ENCODE measurements at places on chromosomes 12 and 14. TPM values are rescaled to one million over a fixed set of nuclear protein-coding genes. Genes with fewer than 3 reads are reported as not detected.

The TAS2R9 gene
- not detected for total RNA-seq

The ARHGEF40 gene
- total RNA-seq, result 0.23 TPM

DNA sequence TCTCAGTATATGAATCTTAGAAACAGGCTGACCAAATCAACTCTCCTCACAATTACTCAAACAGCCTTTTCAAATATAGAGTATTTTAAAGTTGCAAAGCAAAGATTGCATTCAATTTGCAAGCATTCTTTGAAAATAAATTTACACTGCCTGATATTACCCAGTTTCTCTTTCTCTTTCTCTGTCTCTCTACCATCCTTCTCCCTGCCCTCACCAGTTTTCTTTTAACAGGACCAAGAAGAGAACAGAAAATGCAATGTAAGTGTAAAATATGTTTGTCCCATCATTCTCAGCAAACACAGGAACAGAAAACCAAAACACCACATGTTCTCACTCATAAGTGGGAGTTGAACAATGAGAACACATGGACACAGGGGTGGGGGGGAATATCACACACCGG, 520.3 kb upstream of the USP15 start:
- DNase-seq, result no peak

GRCh38 chr12:10305411-10305810, 2.3 kb upstream of the KLRD1 start:
- DNase-seq, result no peak

The FGD4 gene
- 0.33 TPM for total RNA-seq

GRCh38 chr14:28570391-28570790, 196.2 kb upstream of the FOXG1 start:
- no peak for DNase-seq

- DNase-seq, result peak; percentile 51
These were observed 683.4 kb downstream of the TMEM121 start for GRCh38 chr14:106209755-106210154.

DNA sequence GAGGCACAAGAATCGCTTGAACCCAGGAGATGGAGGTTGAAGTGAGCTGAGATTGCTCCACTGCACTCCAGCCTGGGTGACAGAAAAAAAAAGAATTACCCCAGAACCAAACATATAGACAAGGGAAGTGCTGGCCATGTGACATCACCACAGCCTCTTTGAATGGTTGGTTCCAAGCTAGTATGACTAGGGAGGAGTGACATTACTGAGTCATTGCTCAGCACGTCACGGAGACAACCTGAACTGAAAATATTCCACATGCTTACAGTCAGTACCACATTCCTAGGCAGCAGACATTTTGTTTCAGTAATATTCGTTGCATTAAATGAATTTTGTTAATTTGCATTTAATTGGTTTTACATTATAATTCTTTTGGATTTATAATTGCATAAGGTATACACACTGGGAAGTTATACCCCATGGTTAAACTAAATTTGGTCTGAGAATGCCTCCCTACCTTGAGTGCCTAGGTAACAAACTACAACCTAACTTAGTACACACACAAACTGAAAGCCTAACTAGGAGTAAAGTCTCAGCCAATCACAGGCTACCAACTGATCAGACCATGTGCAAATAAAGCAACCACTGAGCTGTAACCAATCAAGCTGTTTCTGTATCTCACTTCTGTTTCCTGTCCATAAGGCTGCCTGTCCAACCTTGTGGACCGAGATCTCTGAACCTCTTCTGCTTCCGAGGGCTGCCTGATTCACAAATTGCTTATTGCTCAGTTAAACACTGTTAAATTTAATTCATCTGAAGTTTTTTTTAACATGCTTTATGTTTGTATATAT, 164.4 kb downstream of the CAND1 start:
- no peak for DNase-seq

DNA sequence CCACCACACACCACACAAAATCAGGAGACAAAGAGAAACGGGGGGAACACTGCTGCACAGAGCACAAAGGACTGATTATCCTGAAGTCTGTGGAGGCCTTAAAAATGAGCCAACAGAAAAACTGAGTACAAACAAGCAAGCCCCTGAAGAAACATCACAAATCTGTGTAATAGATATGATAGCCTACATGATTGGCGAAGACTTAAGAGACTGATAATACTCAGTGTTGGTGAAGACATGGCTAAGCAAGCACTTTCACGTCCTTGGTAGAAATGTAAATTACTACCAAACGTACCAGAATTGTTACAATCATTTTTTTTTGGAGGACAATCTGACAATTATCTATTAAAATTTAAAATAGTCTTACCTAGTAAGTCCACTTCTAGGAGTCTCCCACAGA, 74.6 kb downstream of the NINJ2 start:
- no peak for DNase-seq

DNA sequence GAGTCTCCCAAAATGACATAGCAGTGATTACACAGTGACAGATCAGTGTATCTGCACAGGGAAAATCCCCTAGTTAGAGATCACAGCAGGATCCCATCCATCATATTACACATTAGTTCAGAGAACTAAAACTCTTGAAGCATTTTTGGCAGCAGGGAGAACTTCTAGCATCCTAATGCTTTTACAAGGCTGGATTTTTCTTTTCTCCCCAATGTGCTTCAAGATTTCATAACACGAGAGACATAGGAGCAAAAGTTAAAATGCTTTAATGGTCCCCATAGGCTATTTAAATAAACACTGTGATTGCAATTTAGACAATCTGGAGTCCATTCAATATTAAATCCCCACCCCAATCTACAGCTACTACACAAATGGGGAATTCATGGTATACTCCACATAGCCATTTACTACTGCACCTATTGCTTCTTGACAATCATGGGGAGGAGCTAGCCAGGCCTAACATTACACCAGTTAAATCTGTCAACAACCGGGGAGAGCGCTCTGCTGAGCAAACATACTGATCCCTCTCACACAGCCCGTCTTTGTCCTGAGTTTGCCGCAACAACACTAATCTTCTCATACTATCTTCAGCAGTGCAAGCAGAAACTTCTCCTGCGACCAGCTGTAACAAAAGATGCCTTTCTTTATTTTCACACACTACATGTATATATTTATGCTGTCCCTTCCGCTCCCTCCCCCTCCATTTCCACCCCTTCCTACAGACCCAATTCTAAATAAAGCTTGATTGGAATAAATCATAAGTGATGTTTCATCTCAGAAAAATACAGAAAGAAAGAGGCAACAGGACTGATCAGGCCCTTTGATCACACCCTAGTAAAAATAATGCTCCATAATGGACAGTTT, 120.3 kb upstream of the SOX5 start:
- DNase-seq, result no peak

DNA sequence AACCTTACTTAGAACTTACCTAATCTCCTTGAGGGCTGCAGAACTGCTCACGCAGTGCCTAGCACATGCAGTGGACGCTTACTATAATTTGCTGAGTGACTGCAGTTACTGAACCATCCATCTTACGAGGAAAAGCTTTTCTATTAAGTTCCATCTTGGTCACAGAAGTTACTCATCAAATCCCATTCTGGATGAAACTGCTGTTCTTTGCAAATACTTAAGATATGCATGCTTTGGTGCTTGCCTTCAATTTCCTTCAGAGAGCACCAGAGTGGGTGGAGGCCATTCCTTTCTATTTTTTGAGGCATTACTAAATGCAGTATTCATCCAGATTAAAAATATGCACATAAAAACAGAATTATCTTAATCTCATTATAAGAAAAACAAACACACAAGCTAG, 17.7 kb upstream of the PELI2 start:
- no peak for DNase-seq

The RNU6-7 gene
- total RNA-seq, result not detected

DNA sequence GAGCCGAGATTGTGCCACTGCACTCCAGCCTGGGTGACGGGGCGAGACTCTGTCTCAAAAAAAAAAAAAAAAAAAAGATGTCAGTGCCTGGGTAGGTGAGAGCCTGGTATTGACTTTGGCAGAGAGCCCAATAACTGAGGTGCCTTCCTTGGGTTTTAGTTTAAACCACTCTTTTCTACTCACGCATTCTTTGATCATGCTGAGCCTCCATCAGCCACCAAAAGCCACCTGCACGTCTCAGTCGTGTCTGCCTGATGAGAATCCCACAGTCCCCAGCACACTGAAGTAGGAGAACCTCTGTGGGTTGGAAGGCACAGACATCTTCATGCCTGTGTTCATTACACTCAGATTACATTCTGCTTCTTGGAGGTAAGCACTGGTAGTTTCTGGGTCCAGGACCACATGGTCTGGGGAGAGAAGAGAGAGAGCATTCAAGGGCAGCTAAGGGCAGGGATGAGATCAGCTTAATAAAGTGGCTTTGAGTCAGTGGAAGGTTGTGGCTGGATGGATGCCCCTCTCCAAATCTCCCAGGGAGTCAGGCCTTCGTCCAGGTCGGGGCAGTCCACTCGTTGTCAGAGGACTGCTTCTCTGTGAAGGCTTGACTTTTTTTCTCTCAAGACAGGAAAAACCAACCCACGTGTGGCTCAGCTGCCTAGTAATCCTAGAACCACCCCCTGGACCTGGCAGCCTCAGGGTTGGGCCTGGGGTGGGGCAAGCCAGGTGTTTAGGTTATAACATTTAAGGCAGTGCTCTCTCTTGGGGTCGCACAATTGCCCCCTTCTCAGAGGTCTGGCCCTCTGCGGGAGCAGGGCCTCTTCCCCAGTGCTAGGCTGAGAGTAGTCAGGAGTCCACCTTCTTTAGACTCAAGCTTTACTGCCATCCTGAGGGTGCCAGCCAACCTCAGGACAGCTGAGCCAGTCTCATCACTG, 32.6 kb upstream of the MAX start:
- no peak for DNase-seq

GRCh38 chr14:31269634-31270195, 62.1 kb upstream of the HECTD1 start:
- no peak for DNase-seq

- DNase-seq, result peak; percentile 44
These were observed 3.7 kb downstream of the GPR132 start for GRCh38 chr14:105061428-105062047.

The PLEK2 gene
- total RNA-seq, result 1.8 TPM

DNA sequence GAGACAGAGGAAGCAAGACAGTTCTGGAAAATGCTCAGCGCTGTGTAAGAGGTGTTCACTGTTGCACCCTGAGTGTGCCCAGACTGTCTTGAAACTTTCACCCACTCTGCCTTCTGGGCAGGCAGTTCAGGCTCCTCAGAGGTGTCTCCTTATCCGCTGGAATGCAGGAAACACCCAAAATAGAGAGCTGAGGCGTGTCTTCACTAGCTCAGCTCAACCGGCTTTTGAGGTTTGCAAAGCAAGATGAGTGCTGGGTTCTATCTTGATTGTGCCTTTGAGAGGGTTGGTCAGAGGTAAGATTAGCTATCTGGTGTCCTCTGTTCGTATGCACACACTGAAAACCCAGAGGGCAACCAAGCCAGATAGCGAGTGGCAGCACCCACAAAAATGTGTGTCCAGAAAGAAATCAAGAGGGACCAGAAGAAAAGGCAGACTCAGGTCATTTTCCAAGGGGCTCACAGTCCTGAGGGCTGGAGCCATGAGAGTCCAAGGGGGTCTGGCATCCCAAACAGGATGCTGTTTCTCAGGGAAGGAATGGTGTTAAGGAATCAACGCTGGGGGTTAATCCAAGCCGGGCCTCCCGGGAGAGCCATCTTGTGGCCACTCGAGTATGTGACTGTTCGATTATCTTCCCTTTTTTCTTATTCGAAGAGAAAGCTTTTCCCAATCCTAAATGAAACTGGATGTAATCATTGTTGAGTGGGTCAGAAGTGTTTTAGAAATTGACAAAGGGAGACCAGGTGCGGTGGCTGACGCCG, 47.1 kb downstream of the TBX3 start:
- no peak for DNase-seq

- no peak for DNase-seq
These were observed 56.0 kb downstream of the FBRSL1 start for GRCh38 chr12:132545955-132546354.

DNA sequence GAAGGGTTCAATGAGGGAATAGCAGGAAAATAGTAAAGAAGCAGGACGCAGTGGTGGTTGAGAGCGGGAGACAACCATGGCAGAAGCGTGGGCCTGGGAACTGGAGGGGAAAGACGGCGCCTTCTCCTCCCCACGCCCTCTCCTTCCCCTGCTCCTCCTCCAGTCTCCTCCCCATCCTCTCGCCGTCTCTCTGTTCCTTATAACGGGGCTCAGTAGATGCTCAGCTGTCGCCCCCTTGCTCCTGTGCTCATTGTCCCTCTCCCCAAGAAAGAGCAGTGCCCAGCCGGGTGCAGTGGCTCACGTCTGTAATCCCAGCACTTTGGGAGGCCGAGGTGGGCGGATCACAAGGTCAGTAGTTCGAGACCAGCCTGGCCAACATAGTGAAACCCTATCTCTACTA, 142.0 kb downstream of the BCL11B start:
- no peak for DNase-seq

GRCh38 chr14:34911209-34912150, 36.3 kb upstream of the BAZ1A start:
- no peak for DNase-seq

DNA sequence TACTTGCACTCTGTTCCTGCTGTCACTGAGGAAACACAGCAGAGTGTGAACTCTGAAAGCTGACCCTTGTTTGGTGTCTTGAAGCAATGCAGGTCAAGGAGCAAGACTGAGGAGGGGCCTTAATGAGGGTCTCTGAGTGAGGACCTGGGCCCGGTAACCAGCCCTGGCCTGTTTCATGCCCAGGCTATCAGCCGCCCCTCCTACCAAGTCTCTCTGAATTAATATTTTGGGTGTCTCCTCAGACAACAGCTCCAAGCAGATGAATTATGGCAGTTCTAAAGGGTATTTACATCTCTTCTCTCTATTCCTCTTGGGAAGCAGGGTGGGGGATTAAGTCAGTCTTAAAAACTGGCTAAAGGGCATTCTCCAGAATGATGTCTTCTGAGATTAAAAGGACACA, 394.5 kb downstream of the ZFP36L1 start:
- no peak for DNase-seq

GRCh38 chr14:72634691-72635616, 258.9 kb downstream of the DPF3 start:
- no peak for DNase-seq

DNA sequence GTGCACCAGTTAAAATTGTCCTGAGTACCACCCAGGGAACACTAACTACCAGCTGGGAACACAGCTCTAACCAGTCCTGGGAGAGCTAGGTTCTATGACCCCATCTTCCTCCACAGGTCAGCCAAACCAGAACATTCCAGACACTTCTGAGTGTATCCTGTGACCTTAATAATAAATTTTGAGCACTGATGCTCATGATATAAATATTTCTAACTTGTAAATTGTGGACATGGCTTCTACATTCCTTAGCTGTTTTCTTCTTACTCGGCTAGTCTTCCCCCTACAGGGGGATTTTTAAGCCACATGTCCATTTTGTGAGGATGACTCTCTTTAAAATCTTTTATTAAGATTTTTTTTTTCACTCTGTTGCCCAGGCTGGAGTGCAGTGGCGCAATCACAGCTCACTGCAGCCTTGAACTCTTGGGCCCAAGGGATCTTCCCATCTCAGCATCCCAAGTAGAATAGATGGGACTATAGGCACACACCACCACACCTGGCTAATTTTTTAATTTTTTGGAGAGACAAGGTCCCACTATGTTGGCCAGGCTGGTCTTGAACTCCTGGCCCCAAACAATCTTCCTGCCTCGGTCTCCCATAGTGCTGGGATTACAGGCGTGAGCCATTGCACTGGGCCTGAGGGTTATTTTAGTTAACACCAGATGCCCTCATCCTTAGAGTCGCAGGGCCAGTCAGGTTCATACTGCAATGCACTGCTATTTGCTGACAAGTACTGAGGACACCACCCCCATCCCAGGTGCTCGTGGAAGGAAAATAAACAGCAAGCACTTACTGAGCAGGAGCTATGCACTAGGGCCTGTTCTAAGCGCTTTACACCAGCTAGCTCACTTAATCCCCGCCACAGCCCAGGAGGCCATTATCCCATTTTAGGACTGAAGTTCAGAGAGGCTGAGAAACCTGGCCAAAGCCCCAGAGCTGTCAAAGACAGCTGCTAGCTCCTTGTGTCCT, 142.6 kb upstream of the NCOR2 start:
- no peak for DNase-seq

All from activated T-cell treated with anti-CD3 and anti-CD28 coated beads, Interleukin-2, amount 50 U/mL, for 4 hours (primary cell).